ENCODE measurements at places on chromosomes 11 and 22.
A peak's percentile ranks its signal among the peaks of the same experiment; 100 is the strongest.

DNA sequence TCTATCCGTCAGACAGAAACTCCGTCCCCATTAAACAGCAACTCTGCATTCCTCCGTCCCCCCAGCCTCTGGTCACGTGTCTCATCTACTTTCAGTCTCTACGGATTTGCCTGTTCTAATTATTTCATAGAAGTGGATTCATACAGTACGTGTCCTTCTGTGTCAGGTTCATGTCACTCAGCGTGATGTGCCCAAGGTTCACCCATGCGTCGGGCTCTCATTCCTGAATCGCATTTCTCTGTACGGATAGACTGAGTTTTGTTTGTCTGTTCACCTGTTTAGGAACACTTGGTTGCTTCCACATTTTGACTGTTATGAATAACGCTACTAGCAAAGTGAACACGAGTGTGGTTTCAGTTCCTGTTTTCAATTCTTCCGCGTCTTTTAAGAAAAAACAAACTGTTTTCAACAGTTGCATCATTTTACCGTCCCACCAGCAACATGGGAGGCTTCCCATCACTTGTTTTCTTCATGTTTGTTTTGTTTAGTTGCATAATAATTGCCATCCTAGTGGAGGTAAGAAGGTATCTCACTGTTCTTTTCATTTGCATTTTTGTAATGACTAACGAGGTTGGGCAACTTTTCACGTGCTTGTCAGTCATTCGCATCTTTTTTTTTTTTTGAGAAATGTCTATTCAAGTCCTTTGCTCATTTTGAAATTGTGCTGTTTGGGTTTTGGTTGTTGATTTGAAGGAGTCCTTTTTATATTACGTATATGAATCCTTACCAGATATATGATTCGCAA is 8.9 kb upstream of the NLRP6 start:
- no peak for DNase-seq

- DNase-seq: no peak
These were observed 42.4 kb upstream of the TSKU start for GRCh38 chr11:76740772-76741171.

- no peak for DNase-seq
These were observed 39.6 kb downstream of the GALNT18 start for GRCh38 chr11:11582011-11582701.

GRCh38 chr11:93279851-93280347 is 50.6 kb upstream of the DEUP1 start:
- DNase-seq: no peak

DNA sequence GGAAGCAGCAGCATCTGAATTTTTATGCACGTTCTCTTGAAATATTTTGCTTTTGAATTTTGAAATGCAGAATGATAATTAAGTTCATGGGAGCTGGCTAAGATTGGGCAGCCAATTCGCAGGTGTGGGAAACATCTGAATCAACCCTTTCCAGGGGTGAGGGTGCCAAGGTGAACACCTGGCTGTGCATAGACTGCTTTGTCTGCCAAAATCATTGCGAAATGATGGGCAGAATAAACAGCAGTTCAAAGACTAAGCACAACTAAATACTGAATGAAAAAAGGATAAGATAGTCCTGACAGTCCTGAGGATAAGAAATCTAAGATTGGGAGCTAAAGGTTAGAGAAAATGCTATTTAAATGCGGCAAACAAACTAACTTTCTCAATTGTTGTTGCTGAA is 813.3 kb upstream of the RAG2 start:
- DNase-seq: no peak

GRCh38 chr11:62593434-62594044 is 2.2 kb upstream of the TUT1 start:
- DNase-seq: peak; percentile 63

DNA sequence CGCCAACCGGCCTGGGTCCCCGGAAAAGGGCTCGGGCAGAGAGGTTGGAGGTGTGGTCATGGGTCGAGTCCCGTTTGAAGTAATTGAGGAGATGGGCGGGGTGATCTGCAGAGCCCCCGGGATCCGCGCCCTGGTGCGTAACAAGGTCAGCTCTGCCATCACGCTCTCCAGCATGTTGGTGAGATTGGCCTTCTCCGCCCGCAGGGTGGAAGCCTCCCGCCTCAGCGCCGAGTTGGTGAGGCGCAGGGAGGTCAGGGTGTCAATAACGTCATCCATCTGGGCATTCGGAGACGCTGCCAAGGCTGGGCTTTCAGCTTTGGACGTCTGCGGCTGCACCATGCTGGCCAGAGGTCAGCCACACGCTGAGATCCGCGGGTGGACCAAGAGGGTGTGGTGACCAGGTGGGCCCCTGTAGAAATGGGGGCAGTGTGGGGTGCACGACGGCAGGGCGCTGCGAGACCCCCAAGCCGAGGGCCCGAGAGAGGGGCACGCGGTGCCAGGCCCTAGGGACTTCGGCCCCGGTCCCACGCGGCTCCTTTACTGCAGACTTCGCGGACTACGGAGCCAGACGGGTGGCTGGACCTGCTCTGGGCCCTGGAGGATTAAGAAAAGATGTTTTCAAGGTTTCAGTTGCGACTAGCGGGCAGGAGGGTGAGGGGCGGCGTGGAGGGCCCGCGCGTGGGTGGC is 672 bp downstream of the RTL6 start:
- DNase-seq: peak; percentile 66

GRCh38 chr11:10441091-10441490 is 14.0 kb upstream of the AMPD3 start:
- DNase-seq: no peak

DNA sequence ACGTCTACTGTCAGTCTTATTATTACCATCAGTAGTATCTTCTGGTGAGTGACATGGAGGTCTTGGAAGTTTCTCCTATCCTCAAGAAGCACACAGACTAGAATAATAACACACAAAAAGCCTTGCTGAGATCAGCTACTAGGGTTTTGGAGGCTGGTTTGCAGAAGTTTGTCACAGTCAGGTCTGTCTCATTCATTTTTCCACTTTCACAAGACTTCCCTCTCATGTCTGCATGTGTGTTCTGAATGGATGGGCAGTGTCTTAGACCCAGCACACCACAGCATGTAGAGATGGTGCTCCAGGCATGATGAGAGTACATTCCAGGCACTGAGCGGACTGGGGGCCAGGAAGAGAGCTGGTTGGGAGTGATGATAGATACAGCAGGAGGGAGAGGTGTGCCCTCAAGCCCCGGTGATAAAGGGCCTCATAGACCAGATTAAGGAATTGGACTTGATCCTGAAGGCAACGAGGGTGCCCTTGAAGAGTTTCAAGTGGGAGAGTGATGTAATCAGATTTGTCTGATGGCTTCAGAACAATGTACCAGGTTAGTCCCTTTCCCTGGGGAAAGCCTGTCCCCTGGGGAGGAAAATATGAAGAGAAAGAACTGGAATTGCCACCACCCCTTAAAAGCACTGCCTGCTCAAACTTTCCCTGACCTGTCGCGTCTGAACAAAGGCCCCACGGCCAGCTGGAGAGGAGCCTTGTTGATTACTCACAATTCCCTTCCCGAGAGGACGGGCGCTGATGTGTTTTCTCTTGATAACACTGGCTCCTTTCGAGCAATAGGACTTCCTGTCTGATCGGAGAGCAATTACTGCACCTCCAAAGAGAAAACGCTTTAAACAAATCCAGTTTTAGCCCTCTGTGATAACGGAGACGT is 45.1 kb upstream of the LMO2 start:
- DNase-seq: peak; percentile 79

DNA sequence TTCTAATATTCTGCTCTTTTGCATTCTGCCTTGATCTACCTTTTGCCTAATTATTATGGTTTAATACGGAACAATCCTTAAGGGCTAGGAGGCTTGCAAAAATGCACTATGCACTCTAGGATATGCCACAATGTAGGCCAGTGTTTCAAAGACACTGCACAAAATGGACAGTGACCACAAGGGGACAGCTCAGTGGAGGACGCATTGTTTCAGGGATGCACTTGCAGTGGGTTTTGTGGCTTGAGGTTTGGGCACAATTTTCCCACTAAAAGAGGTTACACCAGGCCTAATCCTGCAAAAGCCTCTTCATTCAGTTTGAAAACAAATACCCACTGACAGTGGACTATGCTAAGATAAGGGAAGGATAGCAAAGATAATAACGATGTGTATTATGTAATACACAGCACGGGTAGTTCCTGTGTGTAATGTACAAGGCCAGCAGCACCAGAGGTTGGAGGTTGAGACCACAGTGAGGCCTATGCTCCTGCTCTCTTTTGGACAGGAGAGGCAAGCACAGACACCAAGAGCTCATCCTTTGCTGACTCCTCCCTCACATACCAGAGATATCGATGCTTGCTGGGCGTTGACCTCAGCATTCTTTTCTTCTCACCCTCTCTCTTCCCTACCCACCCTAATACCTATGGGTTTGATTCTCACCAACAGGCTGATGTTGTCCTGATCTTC is 12.7 kb downstream of the MAP6 start:
- DNase-seq: no peak

GRCh38 chr11:72570893-72571661 is 103.1 kb downstream of the PDE2A start:
- no peak for DNase-seq

DNA sequence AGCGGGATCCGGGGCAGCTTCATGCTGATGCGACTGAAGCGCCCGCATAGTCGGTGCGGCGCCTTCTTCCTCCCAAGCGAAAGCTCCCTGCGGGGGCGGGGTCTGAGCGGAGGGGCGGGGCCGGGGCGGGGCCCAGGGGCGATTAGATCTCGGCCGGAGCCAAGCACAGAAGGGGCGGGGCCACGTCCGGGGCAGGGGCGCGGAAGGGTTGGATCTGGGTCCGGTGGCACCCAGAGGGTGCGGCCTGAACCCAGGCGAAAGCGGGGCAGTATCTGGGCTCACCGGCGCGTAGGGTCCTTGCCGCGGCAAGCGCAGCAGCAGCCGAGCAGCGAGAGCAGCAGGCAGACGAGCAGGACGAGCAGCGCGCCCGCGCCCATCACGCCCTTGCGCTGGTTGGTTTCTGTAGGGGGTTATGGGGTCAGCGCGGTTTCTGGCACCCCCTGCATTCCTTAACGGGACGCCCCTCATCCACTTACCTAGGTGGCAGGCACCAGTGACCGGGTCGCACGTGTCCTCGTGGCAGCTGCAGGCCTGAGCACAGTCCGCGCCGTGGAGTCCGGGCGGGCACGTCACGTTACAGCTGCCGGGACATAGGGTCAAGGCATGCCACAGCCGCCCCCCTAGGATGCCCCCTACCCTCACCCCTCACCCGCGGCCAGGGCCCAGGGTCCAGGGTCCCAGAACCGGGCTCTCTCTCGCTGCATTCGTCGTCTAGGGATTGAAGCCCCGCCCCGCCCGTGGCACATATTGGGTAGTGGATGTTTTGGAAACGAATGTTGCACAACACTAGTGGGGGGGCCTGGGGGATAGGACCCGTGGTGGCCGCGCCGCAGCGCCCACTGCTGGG is 8.1 kb downstream of the SCARF2 start:
- DNase-seq: no peak

GRCh38 chr22:25448435-25449051 is 115.9 kb upstream of the GRK3 start:
- peak; percentile 9 for DNase-seq

DNA sequence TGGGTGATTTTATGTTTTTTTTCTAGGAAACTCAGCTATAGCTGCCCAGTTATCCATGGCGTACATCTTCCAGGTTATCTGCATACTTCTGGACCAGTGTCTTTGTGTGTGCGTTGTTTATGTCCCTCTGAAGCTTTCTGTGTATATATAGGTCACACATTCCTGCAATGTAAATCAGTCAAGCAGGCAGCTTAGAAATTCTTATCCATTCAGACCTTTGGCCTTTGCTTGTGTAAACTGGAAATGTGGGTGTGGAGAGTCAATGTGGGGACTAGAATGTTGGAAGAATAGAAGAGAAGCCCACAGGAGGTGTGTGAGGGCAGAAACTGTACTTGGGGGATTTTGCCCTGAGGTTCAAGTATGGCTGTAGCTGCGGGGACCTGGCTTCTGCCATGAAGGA is 51.7 kb downstream of the BARX2 start:
- peak; percentile 93 for DNase-seq

- DNase-seq: peak; percentile 47
These were observed 720 bp downstream of the UFD1 start for GRCh38 chr22:19478045-19478900.

DNA sequence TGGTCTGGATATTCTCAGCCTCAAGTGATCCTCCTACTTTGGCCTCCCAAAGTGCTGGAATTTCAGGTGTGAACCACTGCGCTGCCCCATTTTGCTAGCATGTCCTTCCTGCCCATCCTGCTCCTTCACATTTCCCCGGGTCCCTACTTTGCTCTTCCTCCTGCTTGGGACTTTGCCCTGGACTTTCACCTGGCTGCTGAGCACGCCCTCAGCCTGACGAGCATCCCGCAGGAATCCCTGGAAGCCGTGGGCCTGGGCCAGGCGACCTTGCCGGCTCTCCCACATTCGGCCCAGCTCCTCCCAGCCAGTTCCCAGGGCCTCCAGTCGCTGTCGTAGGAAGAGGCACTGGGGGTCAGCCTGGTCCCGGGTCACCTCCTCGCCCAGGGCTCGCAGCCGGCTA is 22.6 kb upstream of the RBM4B start:
- DNase-seq: no peak

- peak; percentile 51 for DNase-seq
These were observed 7.3 kb downstream of the ADORA2A start for GRCh38 chr22:24434471-24435322.

GRCh38 chr11:13880634-13881033 is 81.9 kb upstream of the SPON1 start:
- DNase-seq: peak; percentile 10

GRCh38 chr11:10605941-10606381 is 37.5 kb upstream of the LYVE1 start:
- DNase-seq: no peak

- DNase-seq: peak; percentile 63
These were observed at the start of gene SCYL1 for GRCh38 chr11:65524741-65525545. Gene SCYL1, plus strand, starts transcription at chr11:65525083. Its CDS starts 71 bp downstream, at chr11:65525154.

- no peak for DNase-seq
These were observed 78.8 kb downstream of the TSPAN18 start for GRCh38 chr11:44805596-44805995.

GRCh38 chr11:6746086-6746618 is 25.6 kb downstream of the OR2AG2 start:
- DNase-seq: peak; percentile 30

DNA sequence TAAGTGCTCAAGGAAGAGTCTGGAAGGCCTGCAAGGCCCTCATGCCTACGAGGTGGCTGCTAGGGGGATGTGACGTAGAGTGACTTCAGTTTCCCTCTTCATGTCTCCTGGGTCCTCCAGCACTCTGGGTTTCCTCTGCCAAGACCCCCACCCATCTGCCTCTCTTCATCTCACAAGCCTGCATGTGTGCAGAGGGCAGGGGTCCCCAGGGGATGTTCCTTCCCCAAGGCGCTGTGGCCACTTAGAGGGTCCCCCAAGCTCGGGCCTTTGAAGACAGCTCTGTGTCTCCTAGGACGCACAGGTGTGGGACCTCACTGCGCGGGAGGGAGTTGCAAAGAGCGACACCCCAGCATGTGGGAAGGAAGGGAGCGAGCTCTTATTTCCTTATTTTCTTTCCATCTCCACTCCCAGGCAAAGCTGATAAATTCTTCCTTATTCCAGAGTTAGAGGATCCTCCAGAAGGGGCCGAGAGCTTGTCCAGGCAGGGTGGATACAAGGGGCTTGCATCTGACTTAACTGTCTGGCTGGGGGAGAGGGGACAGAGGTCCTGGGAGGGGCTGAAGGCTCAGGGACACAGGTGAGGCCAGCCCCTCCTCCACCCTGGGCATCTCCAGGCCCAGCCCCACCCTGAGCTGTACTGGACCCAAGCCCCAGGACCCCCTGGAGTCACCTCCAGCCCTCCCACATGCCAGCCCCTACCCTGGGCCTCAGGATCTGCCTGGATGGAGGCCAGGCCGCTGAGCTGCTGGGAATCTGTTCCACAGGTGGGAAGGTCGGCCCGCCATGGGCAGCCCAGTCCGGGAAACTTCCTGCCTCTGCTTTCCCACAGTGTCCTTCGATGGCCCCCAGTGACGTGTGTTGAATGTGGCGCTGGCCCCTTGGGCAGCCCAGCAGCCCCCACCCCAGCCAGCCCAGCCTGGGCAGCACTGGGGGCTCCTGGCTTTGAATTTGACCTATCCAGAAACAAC is 59.7 kb upstream of the KCNQ1OT1 start:
- no peak for DNase-seq
